ENCODE measurements at places on chromosomes 12 and 14. TPM values are rescaled to one million over a fixed set of nuclear protein-coding genes. Genes with fewer than 3 reads are reported as not detected.

YY1 gene
- 59.0 TPM for total RNA-seq

- no peaks in the 10 kb centered on the region for H3K36me3 ChIP-seq
- H3K4me3 ChIP-seq: no peak overlapping the region
- no peaks in the 10 kb centered on the region for H3K27me3 ChIP-seq
- DNase-seq: no peak
These were observed 279.6 kb upstream of the CCDC196 start for GRCh38 chr14:66206554-66206953.

ZDHHC22 gene
- total RNA-seq: not detected

GRCh38 chr12:15555446-15555845 is 233.1 kb downstream of the PTPRO start:
- H3K27me3 ChIP-seq: no peaks in the 10 kb centered on the region
- no peaks in the 10 kb centered on the region for H3K36me3 ChIP-seq
- H3K4me3 ChIP-seq: no peak overlapping the region

DHH gene
- total RNA-seq: 2.0 TPM

CD163L1 gene
- 7.3 TPM for total RNA-seq

DNA sequence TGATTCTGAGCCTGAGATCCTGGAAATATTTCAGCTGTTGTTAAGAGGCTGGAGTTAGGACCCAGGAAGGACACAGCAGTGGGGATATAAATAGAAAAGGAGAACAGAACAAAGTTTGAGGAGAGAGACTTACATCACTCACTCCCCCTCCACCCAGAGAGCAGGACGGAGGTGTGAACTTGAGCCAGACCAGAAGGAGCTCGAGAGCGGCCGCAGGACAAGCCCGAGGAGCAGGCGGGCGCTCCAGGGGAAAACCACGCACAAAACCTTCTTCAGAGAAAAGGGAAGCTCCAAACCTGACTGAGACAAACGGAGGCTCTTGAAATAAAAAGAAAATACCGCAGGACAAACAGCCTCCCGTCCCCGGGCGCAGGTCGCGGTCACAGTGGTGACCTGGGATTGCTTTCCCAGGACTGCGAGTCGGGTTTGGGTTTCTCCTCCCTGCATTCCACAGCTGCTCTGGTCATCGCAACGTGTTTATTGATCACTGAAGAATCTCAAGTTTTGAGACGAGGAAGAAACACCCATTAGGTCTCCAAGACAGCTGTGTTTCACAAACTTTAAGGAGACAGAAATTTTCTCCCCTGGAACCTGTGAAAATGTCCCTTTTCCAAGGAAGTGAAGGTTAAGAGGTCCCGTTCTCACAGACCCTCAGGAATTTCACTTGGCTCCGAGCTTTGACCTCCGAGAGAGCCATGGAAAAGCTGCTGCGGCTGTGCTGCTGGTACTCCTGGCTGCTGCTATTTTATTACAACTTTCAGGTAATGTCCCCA is at the start of gene ADGRD1:
Gene ADGRD1, plus strand, starts transcription at position 137 of the 773 bp plus-strand sequence. Its CDS starts 559 bp downstream, at position 696.
- no peaks in the 10 kb centered on the region for H3K36me3 ChIP-seq
- no peaks in the 10 kb centered on the region for H3K4me1 ChIP-seq
- peak; percentile 65 for DNase-seq
- peaks cover 20% of the 10 kb centered on the region for H3K27me3 ChIP-seq
- H3K4me3 ChIP-seq: peak within 1 kb of the TSS; percentile 48
- H3K27ac ChIP-seq: peak within 1 kb of the TSS; percentile 74

DNA sequence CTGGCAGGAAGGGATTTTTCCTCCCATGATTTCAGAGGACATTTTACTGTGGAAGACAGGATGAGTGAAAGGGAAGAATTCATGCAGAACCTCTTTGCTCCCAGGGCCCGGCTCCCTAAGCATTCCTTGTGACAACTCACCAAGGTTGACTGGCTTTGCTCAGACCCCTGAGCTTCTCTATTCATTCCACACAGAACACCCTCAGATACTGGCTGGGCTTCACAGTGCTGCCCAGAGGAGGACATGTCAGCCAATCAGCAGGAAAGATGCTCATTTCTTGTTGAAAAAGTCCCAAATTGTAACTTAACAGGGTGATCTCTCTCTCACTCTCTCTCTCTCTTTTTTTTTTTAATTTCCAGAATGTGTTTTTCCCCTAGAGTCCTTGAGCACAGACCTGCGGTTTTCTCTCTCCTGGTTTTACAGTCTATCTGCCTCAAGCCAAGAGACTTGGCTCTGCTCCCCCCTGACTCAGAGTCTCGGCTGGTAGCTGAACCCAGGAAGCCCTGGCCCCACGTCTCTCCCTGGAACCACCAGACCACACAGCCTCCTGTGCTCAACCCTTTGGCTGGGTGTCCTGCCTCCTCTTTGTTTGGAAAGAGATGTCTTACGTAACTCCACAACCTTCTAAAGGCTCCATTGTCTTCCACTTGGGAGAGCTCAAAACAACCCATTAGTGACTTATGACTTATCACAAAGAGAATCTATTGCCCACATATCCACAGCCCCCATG is 43.9 kb downstream of the SSPN start:
- H3K27ac ChIP-seq: no peak overlapping the region
- peak; percentile 40 for DNase-seq
- H3K4me1 ChIP-seq: no peaks in the 10 kb centered on the region
- no peaks in the 10 kb centered on the region for H3K36me3 ChIP-seq

GRCh38 chr12:42238240-42239140 is at the start of gene YAF2:
Gene YAF2, minus strand, starts transcription at chr12:42238248. Its CDS starts 68 bp downstream, at chr12:42238180.
- no peaks in the 10 kb centered on the region for H3K36me3 ChIP-seq
- DNase-seq: peak; percentile 81

DNA sequence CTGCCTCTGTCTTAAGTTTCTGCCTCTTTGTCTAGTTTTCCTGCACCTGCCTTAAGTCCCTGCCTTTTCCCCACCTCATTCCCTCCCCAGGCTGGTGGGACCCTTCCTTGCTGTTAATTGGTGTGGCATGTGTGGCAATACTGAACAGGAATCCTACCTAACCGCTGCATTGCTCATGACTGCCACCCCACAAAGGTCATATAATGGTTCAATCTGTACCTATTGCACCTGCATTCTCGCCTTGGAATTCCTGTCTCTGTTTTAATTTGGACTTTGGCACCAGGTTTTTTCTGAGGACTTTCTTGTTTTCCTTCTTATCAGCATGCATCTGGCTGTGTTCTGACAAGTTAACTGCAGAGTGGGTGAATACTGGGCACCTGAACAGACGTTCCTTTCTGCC is 966.2 kb upstream of the TMEM132C start:
- H3K4me1 ChIP-seq: no peaks in the 10 kb centered on the region
- DNase-seq: no peak
- no peak overlapping the region for H3K27ac ChIP-seq
- H3K27me3 ChIP-seq: no peaks in the 10 kb centered on the region
- H3K4me3 ChIP-seq: no peak overlapping the region
- H3K36me3 ChIP-seq: no peaks in the 10 kb centered on the region

DNA sequence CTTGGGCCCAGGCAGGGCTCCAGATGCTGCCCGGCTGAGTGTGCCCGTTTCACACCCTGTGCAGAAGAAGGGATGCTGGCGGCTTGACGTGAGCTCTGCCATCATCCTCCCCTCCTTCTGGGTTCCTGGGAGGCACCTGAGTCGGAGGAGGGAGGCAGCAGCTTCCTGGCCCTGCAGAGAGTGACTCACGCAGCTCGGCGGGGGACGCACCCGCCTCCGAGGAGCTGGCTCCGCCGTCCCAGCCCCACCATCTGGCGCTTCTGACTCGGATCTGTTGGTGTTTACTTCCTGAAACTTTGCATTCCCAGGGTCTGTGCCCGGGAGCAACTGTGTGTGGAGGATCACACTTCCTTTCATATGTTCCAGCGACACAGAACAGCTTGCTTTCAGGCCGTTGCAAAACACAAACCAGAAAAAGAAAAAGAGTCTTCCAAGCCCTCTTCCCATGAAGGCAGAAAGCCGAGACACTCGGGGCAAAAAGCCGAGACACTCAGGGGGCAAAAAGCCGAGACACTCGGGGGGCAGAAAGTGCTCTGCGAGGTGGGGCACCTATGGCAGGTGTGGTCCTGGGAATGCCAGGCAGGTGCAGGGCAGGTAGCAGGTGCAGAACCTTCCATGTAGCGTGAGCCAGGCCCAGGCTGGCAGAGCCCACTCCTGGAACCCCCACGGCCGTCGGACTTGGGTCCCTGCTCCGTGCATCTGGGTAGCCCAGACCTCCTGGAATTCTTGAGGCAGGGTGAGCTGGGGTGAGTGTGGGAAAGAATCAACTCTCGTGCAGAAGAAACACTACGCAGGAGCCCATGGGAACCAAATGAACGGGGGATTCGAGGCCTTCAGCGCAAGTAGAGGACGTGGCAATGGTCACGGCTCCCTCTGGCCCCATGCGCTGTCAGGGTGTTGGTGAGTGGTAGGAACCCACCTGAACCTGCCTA is 27.6 kb upstream of the GALNT9 start:
- H3K36me3 ChIP-seq: no peaks in the 10 kb centered on the region
- peaks cover 50% of the 10 kb centered on the region for H3K27me3 ChIP-seq
- no peak overlapping the region for H3K4me3 ChIP-seq
- DNase-seq: peak; percentile 74
- H3K4me1 ChIP-seq: no peaks in the 10 kb centered on the region
